ENCODE measurements at places on chromosomes 16 and 17.

DNA sequence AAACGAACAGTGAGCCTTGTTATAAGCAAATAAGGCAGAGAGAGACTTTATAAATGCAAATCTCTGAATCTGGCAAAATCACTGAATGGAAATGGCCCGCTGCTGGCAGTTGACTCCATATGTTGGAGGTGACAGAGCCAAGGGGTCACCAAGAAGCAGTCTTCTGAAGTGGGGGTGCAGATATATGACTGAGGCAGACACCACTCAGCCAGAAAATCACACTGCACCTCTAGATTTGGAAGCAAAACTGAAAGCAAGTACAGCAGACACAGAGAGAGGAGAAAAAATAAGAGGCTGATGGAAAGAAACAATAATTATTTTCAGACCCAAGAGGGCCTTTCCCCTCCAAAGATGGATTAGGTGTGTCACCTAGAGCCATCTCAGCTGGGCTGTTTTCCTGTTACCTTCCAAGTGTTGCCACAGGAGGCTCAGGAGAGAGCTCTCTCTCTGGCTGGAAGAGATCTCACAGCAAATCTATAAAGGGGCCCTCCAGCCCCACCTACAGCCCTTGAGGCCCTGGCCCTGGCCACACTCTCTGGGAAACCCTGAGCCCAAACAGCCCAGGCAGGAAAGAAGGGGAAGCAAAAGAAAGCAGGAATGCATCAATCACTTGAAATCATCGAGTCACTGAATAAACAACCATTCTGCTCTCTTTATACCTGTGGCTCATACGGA lies 585.1 kb upstream of the PSMD7 start:
- DNase-seq = no peak

DNA sequence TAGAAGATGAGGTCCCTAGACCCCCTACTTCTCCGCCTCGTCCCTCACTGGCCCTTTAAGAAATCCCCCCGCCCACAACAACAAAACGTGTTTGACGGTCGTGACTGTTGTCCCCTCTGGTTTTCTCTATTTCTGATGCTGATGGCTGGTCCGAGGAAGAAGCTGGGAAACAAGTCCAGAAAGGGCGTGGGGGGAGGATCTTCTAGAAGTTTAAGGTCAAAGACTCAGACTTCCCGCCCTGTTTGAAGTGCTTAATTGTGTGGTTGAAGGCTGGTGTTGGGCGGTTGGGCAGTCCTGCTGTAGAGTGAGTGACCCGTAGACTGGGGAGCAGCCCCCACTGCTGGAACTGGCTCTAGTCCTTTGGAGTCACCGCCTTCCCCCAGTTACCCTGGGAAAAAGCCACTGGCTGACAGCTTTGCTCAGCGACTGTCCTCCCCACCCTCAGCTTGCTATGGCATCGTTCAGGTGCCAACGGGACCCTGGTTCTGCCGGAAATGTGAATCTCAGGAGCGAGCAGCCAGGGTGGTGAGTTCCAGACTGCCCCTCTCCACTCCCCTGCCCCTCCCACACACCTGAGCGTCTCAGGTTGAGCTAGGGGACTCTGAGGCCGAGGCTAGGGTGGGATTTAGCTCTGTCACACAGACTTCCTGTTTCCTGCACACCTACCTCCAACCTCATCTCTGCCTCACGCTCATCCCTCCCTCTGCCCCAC lies 1.6 kb downstream of the MLLT6 start:
- peak; percentile 32 for DNase-seq

DNA sequence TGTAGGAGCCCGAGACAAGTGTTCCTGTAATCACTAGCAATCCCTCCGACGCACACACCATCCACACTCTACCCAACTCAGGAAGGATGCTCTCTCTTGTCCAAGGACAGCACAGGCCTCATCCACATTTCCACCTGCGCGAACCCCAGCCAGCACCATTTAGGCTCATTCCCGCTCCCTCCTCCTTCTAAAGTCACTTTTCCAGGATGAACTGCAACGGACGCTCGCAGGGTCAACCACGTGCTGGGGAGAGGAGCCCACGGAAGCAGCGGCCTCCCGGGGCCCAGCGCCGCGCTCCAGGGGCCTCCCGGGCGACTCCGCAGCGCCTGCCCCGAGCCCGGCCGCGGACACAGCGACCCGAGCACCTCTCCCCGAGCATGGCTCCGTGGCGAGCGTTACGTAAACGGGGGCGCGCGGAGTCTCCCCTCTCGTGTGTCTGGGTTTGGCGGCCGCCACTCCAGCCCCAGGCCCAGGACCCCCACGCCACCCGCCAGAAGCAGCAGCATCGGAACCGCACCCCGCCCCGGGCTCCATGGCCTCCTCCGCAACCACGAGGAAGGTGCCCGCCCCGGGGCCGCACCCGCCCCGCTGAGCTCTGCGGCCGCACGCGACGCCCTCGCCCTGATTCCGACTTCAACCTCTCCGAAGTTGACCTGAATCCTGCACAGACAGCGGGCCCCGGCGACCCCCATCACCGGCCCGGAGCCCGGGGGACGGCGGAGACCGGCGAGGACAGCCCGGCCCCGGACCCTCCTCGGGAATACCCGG lies 668 bp downstream of the USP36 start:
- DNase-seq = peak; percentile 32

DNA sequence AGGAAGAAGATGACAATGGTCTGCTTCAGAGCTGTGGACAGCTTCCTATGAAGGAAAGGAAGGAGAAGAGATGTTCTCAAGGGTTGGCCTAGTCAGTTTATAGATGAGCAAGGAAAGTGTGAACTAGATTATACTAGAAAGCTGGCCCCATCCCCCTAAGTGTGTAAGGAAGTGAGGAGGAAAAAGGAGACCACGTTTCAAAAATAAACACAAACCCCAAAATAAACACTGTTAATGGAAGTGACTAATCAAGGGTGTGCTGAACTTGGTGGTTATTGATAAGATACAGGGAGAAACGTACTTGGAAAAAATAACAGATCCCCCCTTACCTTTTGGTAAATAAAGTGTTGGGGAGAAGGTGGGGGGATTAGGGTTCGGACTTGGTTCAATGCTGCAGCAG lies 267.1 kb downstream of the SOX9 start:
- DNase-seq = no peak

DNA sequence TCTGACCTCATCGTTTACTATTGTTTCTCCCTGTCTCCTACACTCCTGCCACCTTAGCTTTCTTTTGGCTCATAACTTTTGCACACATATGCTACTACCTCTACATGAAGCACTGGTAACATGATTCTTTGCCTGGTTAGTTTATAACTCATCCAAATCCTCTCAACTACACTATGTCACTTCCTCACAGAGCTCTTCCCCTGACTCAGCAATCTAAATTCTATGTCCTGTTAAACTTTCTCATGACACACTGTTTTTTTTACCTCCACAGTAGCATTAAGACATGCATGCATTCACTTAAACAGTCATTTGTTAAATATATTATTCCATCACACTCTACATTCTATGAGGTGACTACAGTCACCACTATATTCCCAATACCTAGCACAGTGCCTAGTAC lies 19.7 kb downstream of the APPBP2 start:
- DNase-seq = no peak

DNA sequence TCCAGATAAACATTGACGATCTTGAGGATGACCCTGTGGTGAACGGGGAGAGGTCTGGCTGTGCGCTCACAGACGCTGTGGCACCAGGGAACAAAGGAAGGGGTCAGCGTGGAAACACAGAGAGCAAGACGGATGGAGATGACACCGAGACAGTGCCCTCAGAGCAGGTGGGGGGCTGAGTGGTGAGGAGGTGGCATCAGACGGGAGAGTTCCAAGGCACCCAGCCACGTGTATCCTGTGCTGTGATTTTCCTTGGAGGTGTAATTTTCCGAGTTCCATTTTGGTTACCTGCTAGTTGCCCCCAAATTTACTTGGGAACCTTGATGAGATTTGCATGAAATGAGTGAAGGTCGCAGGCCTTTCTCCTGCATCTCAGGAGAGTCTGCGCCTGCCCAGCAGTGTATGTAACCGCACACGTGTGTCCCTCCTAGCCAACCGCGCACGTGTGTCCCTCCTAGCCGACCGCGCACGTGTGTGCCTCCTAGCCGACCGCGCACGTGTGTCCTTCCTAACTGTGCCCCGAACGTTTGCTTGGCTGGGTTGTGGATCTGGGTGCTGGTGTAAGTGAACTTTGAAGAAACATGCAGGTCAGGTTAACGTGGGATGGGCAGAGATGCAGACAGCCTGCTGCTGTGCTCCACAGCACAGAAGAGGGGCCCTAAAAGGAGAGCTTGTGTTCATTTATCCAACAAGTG lies 10.1 kb downstream of the TCF25 start:
- no peak for DNase-seq

- no peak for DNase-seq
Observed at GRCh38 chr17:79791735-79792161, 5.1 kb downstream of the CBX8 start.

- DNase-seq = peak; percentile 15
Observed at GRCh38 chr17:17757391-17757791, 76.1 kb downstream of the RAI1 start.

DNA sequence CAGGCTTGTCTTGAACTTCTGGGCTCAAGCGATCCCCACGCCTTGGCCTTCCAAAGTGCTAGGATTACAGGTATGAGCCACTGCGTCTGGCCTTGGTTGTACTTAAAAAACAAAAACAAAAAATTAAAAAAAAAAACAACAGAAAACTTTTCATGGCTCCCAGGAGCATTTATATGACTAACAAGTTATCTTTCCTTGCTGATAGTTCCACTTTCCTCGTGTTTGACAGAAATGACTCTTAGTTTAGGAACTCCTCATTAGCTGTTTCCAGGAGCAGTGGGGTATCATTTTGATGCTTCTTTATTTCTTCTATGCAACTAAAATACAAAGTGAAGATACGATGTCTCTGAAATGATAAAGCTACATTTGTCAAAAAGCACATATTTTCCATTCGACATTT lies 165.4 kb downstream of the PRKCA start:
- no peak for DNase-seq

DNA sequence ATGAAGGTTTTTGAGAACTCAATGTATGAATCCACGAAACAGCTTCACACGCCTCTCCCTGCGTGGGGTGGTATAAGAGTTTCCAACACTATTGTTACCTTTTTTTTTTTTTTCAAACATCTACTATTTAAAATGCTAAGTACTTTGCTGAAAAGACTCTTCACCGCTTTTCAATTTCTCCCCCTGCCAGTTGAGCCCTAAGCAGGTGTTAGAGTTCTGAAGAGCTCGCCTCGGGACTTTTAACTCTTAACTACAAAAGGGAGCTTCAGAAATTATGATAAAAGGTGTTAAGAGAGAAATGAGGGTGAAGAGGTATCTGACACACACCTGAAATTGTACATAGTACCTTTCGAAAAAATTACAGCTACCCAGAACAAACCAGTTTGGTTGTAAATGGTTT lies 20.9 kb upstream of the PSMD7 start:
- DNase-seq = no peak

DNA sequence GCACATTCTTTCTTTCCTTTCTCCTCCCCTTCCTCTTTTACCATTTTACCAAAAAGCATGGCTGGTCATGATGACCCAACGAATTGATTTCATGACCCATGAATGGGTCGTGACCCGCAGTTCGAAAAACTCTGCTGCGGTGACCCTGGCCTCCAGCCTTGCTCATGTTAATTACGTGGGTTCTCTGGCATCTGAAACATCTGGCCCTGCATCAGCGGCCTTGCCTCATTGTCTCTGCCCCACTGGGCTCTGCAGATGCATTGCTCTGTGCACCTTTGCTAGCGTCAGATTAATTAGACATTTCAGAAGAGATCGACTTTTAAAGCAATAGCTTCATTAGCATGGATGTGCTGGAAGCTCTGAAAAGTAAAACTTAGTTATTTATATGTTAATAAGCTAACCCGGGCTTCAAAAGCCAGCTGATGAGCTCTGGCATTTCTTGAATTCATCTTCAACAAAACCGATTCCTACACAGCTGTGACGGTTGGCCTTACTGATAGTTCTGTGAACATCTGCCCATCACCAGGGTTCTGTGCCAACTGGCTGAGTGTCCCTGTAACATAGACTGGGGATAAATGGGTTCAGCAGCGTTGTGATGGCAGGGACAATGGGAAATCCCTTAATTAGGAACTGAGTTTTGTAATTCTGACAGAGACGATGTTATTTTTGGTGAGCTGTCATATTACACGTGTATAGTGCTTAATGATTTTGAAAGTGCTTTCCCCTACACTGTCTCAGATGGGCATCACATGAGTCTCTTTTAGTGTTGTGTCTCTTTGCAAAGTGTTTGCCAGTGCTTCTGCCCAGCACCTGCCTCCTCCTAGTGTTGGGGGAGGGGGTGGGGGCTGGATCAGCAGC lies 225.9 kb upstream of the EEF2KMT start:
- no peak for DNase-seq

DNA sequence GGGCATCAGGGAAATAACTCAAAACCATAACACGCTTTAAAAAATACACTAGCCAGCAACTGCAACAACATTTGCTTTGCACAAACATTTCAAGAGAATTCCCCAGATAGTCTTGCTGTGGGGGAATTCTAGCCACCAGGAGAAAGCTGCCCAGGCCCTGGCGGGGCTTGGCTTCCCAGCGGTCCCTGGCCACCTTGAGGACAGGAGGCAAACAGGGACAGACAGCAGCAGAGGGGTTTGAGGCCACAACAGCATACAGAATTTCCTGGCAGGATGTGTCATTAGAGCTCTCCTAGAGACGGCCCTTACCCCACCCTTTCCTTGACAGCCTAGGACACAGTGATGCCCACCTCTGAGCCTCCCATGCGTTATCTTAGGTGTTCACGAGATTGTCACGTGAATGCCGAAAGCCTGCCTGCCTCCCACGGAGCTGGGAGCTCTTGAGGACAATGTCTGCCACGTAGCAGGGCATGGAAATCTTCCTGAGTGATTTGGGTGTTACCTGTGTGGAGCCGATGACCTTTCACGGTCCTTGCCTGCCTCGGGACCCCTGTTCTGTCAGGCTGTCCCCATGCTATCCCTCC lies 114.3 kb downstream of the RBFOX3 start:
- no peak for DNase-seq

GRCh38 chr17:6724009-6724408 lies 10.8 kb upstream of the SLC13A5 start:
- no peak for DNase-seq

GRCh38 chr16:46789499-46790414 lies 41.2 kb downstream of the C16orf87 start:
- peak; percentile 78 for DNase-seq

DNA sequence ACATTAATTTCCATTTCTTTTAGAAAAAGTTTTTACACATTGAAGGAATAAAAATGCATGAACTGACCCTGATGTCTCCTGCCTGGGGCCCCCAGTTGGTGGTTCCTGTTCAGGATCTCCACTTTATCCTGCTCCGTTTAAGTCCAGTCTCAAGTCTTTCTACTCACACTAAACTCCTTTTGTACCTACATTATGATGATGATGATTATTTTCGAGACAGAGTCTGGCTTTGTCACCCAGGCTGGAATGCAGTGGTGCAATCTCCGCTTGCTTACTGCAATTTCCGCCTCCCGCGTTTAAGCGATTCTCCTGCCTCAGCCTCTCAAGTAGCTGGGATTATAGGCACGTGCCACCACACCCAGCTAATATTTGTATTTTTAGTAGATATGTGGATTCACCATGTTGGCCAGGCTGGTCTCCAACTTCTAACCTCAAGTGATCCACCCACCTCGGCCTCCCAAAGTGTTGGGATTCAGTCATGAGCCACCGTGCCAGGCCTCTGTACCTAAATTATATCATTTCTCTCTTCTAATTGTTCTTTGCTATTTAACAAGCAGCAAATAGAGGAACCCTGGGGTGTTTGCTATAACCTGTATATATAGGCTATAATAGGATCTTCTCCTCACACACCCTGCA lies 2.2 kb upstream of the FOXK2 start:
- DNase-seq = no peak

- peak; percentile 26 for DNase-seq
Observed at GRCh38 chr16:85735225-85735635, 15.7 kb downstream of the C16orf74 start.
